ENCODE measurements at places on chromosomes 7 and 10. TPM values are rescaled to one million over a fixed set of nuclear protein-coding genes. Genes with fewer than 3 reads are reported as not detected.

The ZNF425 gene
- total RNA-seq = 1.9 TPM

The ADRB1 gene
- total RNA-seq = not detected

DNA sequence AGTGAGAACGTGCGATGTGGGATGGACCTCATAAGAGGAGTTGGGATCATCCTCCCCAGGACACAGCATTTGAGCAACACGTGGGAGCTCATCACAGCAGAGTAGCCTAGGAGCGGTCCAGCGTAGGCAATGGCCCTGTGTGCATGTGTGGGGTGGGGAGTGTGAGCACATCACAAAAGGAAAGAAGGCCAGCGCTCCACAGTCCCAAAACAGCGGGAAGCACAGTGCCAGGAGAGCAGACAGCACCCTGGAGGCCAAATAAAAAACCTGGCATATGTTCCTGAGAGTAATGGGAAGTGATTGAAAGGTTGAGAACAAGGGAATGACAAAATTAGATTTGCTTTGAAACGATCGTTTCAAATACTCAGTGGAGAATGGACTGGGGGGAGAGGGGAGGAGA lies 226.0 kb downstream of the C7orf25 start:
- no peak for DNase-seq

DNA sequence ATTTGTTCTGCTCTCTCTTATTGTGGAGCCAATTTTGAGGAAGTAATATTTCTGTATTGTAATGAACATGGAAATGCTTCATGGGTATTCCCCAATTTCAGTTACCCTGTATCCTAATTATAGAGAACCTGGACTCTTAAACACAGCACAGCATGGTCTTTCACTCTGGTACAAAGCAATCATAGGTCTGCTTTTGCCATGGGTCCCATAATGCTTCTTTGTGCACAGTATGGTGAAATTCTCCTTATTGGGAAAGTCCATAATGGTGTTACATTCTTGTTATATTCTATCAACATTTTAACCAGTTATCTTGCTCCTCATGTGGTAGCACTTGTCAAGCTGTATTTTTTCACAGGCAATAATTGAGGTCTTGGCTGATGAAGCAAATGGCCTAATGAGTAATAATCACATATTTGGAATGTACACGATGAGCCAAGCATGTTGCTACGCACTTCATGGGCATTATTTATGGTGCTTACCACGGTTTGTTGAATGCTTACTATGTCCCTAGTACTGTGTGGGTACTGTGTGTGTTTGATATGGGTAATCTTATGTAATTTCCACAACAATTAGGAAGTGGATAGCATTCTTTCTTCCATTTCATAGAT lies 42.9 kb downstream of the PRKG1 start:
- no peak for DNase-seq

The HELLS gene
- 39.1 TPM for total RNA-seq

DNA sequence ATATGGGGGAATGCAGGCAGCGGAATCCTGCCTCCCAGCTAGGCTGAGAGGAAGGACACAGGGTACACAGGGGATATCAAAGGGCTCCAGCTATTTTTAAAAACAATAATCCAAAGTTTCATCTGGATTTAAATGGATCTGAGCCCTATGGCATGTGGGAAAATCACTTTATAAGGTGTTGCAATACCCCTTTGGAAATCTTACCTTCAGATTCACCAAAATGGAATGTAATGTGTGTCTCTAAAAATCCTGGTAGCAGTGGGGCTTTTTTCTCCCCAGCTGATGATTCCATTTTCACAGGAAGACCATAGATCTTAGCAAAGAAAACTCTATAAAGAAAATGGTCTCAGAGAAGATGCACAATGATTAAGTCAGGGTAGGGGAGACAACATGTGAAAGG lies 722.2 kb downstream of the PARD3 start:
- no peak for DNase-seq

- DNase-seq = no peak
Measured at GRCh38 chr10:116069856-116070255, 203.2 kb downstream of the GFRA1 start.

DNA sequence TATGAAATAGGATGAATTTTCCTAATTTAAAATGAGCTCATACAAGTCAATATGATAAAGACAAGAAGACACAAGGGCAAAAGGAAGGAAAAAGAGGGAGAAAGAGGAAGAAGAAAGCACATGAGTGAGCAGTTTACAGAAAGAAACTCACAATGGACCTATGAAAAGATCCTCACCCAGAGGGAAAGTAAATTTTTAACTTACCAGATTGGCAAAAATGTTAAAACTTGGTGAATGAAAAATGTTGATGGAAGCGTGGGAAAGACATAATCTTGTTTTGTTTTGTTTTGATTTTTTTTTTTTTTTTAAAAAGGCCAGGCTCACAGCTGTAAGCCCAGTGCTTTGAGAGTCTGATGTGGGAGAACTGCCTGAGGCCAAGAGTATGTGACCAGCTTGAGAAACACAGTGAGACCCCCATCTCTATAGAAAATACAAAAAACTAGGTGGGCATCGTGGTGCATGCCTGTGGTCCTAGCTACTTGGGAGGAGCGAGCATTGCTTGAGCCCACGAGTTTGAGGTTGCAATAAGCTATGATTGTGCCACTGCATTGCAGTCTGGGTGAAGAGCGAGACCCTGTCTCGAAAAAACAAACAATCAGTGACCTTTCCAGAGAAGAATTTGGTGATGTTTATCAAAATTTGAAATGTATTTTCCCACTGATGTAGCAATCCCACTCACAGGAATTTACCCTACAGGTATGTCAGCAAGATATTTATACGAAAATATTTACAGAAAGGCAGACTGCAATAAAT lies 152.9 kb upstream of the ASAH2 start:
- DNase-seq = no peak

The PARG gene
- total RNA-seq = 19.3 TPM

The MAGI2 gene
- total RNA-seq = 0.49 TPM

The AKR1B15 gene
- not detected for total RNA-seq

- no peak for DNase-seq
Measured at GRCh38 chr10:110373059-110373458, 68.3 kb upstream of the SMNDC1 start.

DNA sequence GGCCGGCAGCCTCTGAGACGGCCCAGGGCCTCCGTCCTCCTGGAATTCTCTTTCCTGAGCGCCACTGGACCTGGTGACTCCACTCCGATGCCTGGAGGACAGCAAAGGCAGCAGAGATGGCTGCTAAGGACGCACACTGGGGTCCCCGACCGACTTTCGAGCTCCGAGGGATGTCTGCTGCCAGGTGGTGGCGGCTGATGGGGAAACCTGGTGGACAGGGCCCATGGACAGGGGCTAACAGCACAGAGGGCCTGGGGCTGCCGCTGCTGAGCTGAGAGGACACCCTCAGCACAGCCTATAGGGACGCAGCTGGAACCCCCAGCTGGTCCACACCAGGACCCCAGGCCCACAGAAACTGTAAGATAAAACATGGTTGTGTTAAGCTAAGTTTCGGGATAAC lies 366.3 kb downstream of the DNAJB6 start:
- DNase-seq = no peak

The SLC16A12 gene
- total RNA-seq = not detected

DNA sequence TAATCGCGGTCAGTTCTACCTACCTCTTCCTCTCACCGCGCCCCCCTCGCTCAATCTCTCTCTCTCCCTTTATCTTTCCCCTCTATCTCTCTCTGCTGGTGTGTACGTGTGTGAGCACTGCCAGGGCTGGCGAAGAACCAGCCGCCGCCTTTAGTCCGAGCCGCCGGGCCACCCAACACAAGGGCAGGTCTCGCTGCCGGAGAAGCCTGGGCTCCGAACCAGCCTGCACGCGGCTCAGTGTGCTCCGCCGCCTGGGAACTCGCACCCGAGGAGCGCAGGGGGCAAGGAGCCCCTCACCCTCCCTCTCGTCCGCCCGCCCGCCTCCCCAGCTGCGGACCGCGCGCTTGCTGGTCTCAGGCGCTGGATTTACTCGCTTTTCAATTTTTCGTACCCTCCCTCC lies 1.7 kb downstream of the NXPH1 start:
- no peak for DNase-seq

- no peak for DNase-seq
Measured at GRCh38 chr7:150936018-150936417, 42.1 kb downstream of the KCNH2 start.

- peak; percentile 57 for DNase-seq
Measured at GRCh38 chr10:121460733-121461132, 137.5 kb downstream of the FGFR2 start.

- DNase-seq = no peak
Measured at GRCh38 chr10:4983615-4984216, 19.9 kb downstream of the AKR1C2 start.

The TMEM213 gene
- total RNA-seq = not detected

GRCh38 chr10:21495752-21496342 lies 29.6 kb downstream of the SKIDA1 start:
- DNase-seq = peak; percentile 82

- DNase-seq = peak; percentile 75
Measured at GRCh38 chr10:49138361-49138891, 4.6 kb upstream of the FAM170B start.

- DNase-seq = no peak
Measured at GRCh38 chr7:126378642-126379041, 874.1 kb downstream of the GRM8 start.

- DNase-seq = peak; percentile 70
Measured at GRCh38 chr7:151597541-151598444, 78.1 kb upstream of the RHEB start.

The MAT1A gene
- total RNA-seq = not detected

The HECW1 gene
- 1.7 TPM for total RNA-seq

The DKK1 gene
- 403 TPM for total RNA-seq

The PTPRE gene
- 0.86 TPM for total RNA-seq

The SPDYE8 gene
- not detected for total RNA-seq

- no peak for DNase-seq
Measured at GRCh38 chr7:143305423-143306070, 10.4 kb upstream of the CLCN1 start.

The FOXI2 gene
- total RNA-seq = not detected

DNA sequence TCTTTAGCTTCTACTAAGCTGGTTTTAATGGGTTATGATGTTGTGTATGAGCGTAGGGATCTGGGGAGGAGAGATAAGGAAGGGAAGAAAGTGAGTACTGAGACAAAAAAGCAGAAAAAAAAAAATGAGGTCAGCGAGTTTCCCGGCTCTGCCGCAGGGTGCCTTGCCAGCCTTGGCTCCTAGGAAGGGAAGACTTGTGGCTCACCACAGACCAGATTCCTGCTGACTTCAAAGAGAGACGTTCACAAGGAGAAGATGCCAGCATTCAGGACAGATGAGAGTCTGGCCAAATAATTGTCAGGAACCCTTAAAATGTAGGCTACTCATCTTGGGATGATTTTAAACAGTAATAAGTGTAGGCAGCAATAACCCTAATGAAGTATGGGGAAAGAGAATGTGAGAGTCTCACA lies 11.4 kb upstream of the FAS start:
- DNase-seq = peak; percentile 91

DNA sequence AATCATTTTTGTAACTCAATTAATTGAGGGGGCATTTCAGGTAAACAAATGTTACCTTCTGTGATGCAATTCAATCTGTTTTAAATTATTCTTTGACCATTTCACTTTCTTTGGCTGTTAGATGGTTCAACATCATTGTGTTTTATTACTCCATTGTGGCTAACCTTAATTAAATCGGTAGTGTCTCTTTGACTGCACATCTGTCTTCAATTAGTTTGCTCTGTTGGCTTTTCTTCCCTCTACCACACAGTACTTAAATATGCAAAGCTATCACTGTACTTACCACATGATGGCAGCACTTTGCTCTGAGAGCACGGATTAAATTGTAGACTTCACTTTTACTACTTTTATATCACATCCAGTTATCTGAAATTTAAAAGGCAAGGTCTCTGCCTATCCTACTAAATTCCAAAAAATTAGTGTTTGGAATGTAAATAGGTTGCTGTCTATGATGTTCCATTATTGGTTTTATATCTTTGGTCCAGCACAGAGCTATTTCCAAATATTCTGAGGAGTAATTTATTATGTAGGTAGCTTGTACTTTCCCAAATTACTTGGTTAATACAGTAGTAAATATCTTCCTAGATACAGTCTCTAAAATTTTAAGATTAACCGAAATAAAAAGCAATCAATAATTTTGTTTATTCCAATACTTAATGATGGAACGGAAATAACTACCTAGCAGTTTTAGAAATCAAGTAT lies 352.0 kb downstream of the PCLO start:
- no peak for DNase-seq

The SLC26A5 gene
- not detected for total RNA-seq

GRCh38 chr7:37265006-37265405 lies 183.7 kb downstream of the ELMO1 start:
- no peak for DNase-seq

The PPP1R17 gene
- not detected for total RNA-seq

DNA sequence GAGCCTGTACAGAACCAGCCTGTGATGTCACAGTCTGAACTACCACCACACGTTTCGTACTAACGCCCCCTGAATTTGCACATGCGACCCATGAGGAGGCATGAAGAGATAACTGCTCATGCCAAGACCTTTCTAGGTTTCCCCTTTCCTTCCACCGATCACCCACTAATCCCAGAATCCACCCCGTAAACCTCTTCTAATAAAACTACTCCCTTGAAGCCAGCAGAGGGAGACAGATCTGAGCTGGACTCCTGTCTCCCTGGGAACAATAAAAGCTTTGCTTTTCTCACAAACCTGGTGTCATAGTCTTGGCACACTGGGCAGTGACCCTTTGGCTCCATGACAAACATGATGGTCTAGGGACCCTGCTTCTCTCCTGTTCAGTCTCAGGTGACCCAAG lies 144.5 kb downstream of the FRMD4A start:
- DNase-seq = no peak

GRCh38 chr10:89073719-89074118 lies 83.1 kb downstream of the FAS start:
- DNase-seq = no peak

DNA sequence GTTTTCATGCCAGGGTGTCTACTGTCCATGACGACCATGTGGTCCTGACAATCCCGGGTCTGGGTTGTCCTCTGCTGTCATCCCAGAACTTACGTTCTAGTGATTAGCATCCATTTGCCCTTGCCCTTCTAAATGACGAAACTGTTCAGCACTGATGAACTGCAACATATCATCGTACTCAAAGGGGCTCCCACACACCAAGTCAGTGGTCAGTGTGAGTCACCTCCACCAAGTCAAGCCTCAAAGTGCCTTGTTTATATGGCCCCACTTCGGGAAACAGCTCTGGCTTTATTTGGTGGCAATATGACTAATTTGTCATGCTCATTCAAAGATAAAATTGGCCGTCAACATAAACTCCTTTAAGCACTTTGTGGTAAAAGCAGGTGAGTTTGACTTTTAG lies 110.7 kb downstream of the FRMD4A start:
- DNase-seq = no peak

GRCh38 chr7:43309706-43310022 lies 197.2 kb downstream of the HECW1 start:
- DNase-seq = no peak
